ENCODE measurements at places on chromosomes 5 and 9.

GRCh38 chr9:112887381-112887780 is 3.3 kb downstream of the SLC46A2 start:
- no peak for DNase-seq

DNA sequence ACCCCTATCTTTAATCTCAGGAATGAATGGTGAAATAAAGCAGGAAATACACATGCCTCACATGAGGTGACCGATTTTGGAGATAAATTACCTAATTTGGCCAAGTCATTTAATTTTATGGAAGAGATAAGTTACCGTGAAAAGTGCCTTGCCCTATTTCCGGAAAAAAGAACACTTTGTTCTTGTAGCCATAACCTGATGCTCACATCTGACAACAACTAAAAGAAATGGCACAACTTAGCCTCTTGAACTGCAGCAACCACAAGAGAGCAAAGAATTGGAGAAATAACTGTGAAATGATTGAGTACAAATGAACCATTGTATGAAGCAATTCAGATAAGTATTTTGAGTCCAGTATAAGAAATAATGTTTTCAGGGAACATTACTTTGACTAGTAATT is 628.1 kb upstream of the TYRP1 start:
- no peak for DNase-seq

- no peak for DNase-seq
Measured at GRCh38 chr5:136043968-136044610, 15.3 kb downstream of the TGFBI start.

- DNase-seq: no peak
Measured at GRCh38 chr9:12640016-12640587, 53.1 kb upstream of the TYRP1 start.

DNA sequence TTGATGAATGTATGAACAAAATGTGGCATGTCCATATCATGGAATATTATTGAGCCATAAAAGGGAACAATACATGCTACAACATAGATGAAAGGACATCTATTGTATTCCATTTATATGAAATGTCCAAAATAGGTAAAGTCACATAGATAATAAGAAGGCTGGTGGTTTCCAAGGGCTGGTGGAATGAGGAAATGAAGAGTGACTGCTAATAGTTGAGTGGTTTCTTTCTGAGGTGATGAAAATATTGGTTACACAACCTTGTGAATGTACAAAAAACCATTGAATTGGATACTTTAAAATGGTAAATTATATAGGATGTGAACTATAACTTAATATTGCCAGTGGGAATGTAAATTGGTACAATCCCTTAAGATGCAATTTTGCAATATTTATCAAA is 5.2 kb downstream of the ARSB start:
- DNase-seq: no peak

DNA sequence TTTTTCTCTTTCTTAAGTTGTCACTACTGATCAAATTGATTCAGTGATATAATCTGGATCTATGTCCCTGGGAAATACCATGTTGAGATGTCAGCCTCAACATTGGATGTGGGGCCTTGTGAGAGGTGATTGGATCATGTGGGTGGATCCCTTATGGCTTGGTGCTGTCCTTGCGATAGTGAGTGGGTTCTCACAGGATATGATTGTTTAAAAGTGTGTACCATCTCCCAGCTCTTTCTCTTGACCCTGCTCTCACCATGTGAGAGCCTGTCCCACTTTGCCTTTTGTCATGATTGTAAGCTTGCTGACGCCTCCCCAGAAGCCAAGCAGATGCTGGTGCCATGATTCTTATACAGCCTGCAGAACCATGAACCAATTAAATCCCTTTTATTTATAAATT is 68.6 kb downstream of the ST8SIA4 start:
- no peak for DNase-seq

GRCh38 chr5:103860327-103860726 is 297.7 kb upstream of the NUDT12 start:
- DNase-seq: no peak

DNA sequence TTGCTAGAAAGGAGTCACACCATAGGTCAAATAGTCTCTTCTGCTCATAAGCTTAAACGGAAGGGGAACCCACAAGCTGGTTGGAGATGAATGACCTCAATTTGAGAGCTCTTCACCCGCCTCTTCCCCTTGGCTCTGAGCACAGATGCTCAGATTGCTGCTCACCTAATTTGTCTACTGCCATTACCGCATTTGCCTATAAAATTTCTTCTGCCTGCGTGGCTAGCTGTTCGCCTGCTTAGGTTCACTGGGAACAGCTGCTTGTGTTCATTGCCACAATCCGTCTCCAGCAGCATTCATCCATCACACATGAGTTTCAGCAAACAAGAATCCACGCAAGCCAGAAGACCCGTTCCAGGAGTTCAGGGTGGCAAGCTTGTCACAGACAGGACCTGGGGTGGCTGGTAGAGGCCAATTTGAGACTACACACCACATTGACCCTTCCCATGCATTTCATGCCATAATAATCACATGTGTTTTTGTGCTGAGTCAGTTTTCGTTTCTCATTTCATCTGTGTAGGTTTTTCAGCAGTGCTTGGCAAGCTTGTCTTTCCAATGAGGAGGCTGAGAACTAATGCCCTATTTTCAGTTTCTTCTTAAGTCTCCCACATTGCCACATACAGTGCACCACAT is 50.2 kb upstream of the DNAH5 start:
- DNase-seq: no peak

- DNase-seq: no peak
Measured at GRCh38 chr5:57232293-57233033, 58.6 kb downstream of the GPBP1 start.

DNA sequence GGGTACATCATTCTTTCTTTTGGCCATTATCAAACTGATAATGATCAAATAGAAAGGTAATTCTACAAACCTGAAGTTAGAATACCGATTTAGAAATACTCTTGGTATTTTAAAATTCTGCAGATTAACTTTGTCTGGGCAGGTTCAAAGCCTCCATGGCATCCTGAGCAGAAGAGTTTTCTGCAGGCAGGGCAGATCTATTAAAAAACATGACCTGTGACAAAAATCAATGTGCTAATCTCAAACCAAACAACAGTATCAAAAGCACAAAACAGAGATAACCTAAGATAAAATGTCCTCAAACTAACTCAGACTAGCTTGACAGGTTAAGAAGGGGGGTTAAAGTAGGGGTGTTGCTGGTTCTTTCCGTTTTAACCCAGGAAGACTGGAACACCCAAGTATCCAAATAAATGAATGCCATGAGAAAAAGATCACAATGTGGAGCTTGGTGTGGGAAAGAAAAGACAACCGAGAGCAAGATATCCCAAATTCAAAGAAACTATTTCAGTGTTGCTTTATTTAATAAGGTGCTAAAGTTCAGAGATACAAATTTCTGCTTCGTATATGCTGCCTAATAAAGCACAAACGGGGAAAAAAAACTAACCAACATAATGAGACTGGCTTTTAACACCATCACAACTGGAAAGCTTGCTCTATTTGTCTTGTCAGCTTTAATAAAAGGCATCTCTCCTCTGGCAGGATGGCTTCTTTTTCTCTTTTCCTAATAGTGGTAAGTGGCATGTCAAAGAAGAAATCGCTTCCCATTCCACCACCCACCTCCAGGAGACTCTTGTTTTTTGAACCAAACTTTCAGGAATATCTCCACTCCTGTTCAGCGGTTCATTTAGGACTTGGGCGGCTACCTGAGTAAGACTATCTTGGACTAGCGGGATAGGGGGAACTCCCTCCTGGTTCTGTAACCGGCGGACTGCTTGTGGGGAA is 2.3 kb downstream of the EFNA5 start:
- DNase-seq: no peak

All from activated naive CD4-positive, alpha-beta T cell (primary cell).